ENCODE measurements at places on chromosomes 2 and 18. TPM values are rescaled to one million over a fixed set of nuclear protein-coding genes. Genes with fewer than 3 reads are reported as not detected.

The UGT1A5 gene
- total RNA-seq = not detected

The NMUR1 gene
- total RNA-seq = 0.21 TPM

The RPS27A gene
- total RNA-seq = 1,242 TPM

The TRIM54 gene
- 0.36 TPM for total RNA-seq

The TNFAIP6 gene
- total RNA-seq = not detected

The EML6 gene
- 2.0 TPM for total RNA-seq

The SPP2 gene
- total RNA-seq = not detected

The COLEC12 gene
- not detected for total RNA-seq

The MAL gene
- total RNA-seq = 92.6 TPM
